ENCODE measurements at places on chromosomes 1 and 21. TPM values are rescaled to one million over a fixed set of nuclear protein-coding genes. Genes with fewer than 3 reads are reported as not detected.

GRCh38 chr1:89724369-89725010 lies 91.6 kb downstream of the LRRC8C start:
- DNase-seq: no peak

GABRD gene
- not detected for total RNA-seq

PIK3R3 gene
- total RNA-seq: 2.6 TPM

ANKRD35 gene
- 1.4 TPM for total RNA-seq

All from right lobe of liver (tissue), 6 donors.